Calu3 (cell line): ENCODE measurements at places on chromosomes 4 and X. TPM values are rescaled to one million over a fixed set of nuclear protein-coding genes. Genes with fewer than 3 reads are reported as not detected.

DNA sequence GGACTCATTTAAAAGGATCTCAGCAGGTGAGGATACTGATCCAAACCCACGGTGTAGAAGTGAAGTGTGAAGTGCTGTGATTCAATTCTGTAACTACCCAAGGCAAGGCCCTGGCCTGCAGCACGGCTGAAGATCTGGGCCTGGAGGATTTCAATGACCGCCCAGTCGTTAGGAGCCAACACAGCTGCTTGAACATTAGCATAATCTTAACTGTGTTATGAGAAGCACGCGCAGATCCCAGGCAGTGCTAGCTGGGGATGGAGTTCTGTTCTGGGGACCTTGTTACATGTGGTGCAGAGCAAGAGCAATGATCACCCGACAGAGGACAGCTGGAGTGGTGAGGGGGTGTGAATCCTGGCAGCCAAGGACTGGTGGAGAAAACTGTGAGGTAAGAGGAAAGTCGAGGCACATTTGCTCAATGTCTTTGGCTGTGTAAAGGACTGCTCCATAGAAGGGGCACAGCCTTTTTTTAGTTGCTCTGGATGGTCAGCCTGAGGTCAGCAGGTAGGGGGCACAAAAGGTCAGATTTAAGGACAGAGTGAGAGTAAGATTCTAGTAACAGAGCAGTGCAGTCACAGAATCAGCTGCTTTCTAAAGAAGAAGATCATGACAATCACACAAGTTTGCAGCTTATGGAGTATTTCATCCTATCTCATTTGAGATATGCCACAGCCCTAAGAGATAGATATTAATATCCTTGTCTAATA lies 181.8 kb downstream of the DCLK2 start:
- no peak for DNase-seq

- DNase-seq: no peak
Measured at GRCh38 chrX:9333873-9334560, 130.8 kb upstream of the TBL1X start.

DNA sequence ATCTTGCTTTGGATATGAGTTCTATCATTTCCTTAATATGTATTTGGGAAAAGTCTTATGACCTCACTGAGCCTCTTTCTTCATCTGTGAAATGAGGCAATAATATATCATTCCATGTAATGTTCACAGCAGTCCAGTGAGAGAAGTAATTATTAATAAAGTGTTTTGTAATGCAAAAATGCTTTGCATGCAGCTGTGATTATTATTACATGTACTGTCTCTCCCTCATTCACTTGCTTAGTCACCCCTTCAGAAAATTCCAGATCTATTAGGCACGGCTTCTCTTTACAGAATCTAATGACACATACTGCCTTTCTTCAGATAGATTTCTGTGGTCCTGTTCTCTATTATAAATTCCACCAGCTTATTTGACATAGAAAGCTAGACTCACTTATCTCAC lies 53.5 kb upstream of the FGF13 start:
- no peak for DNase-seq

GRCh38 chr4:40957281-40957680 lies 207.5 kb downstream of the NSUN7 start:
- no peak for DNase-seq

DNA sequence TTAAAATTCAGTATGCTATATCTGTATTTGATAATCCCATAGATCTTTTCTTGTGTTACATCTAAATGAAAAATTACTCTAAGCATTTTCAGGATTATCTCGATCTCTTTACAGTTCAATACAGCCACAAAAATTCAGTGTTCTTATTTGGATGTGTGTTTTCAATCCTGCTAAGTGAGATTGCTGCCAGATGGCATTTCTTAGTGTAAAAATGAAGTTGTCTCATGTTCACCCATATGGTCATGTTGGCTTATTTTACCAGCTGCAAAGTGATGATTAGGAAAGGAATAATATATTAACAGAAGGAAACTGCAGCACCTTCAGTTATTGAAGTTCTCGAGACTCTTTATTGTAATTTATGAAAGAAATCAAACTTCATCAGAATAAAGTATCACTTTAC lies 12.1 kb upstream of the FAM47A start:
- no peak for DNase-seq

DNA sequence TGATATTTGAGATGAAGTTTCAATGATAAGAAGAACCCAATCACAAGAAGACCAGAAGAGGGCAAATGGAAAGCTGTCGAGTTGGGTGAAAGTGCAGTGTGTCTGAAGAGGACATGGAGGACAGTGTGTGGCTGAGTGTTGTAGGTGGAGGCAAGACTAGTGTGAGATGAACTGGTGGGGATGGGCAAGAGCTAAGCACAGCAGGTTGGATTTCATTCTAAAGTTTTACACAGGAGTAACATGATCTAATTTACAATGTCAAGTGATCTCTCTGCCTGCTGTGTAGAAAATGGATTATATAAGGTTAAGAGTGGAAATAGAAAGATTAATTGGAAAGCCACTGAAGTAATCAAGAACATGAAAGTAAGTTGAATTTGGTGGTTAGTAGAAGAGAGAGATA lies 208.6 kb upstream of the ETNPPL start:
- no peak for DNase-seq

CDX4 gene
- not detected in 2 replicates for total RNA-seq

CHRDL1 gene
- not detected in 2 replicates for total RNA-seq

HTN1 gene
- not detected in 2 replicates for total RNA-seq
